Activated T-helper 1 cell treated with anti-CD3 and anti-CD28 coated beads, Interleukin-2, amount 50 U/mL, for 16 hours (primary cell): ENCODE measurements at places on chromosomes 7 and 10.

GRCh38 chr7:83484826-83485225 is 164.1 kb downstream of the SEMA3E start:
- DNase-seq, result no peak

DNA sequence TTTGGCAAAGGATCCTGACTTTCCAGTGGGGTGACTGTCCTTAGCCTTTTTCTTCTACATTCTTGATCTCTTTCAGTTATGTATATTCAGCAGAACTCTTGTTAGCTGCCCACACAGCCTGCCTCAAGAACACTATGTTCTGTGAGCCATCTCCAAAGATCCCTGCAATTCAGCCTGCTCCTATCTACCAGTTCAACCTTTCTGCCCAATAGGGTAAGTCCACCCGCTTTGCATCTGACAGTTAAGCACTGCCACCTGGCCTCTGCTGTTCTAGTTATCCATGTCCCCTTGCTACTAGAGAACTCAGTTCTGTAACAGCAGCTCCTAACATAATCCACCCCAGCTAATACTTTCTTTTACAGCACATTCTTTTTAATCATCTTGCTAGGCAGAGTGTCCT is 13.5 kb downstream of the OR9A2 start:
- DNase-seq, result no peak

- DNase-seq, result no peak
Observed at GRCh38 chr7:27515933-27516332, 146.8 kb downstream of the HIBADH start.

DNA sequence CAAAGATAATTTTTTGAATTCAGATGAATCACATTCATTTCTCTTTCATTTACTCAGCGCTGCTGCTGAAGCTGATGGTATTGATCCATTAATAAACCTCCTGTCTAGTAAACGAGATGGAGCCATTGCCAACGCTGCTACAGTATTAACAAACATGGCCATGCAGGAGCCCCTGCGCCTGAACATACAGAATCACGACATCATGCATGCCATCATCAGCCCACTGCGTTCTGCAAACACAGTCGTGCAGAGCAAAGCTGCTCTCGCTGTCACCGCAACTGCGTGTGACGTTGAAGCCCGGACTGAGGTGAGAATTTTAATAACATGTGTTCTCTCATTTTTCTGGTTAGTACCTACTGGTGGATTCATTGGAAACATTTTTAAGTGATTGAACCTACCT is 70.2 kb downstream of the ARMC3 start:
- DNase-seq, result no peak
